ENCODE measurements at places on chromosomes 2 and 18.
A peak's percentile ranks its signal among the peaks of the same experiment; 100 is the strongest.

GRCh38 chr2:74304332-74305148 lies 38.7 kb downstream of the SLC4A5 start:
- DNase-seq, result no peak

DNA sequence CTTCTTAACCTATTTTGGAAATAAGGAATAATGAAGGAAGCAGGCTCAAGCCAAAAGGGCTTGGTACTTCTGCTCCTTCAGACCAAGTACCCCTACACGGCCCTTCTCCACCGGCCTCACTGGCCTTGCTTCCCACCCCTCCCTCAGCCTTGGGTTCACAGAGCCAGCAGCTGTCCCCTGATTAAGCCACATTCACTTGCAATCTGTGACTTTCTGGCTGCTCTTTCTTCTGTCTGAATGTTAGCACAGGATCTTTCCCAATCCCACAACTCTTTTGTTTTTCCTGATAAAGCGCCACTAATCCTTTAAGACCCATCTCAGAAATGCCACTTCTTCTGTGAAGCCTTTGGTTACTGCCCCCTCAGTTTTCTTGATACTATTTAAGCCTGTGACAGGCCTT lies 52.4 kb downstream of the REEP1 start:
- DNase-seq, result no peak

DNA sequence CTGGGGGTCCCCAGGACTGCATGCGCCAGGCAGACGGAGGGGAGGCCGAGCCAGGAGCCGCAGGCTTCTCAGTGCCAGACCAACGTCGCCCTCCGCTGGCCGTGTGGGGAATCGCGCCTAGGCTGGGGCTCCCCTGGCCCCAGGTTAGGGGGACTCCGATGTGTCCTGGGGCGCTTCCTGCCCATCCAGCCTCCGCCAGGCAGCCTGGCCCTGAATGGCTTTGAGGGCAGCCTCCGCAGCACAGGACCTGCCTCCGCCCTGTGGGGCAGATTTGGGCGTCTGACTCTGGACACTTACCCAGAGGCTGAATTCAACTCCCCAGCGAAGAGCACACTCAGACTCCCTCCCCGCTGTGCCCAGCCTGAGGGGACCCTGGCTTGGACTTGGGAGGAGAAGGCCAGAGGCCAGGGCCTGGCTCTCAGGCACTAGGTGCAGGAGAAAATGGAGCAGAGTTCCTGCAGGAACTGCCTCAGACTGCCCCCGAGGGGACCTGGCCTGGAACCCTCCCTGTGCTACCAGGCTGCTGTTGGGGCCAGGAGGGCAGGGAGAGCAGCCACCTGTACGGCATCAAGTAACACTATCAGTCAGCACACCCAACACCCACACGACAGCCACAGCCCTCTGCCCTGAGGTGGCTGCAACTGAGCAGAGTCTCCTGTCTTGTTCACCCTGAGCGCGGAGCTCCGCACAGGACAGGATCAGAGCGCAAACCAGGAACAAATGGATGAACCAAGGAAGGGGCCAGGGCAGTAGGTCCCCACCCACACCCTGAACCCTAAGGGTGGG lies 597 bp upstream of the TEKT4 start:
- no peak for DNase-seq

- DNase-seq, result no peak
Measured at GRCh38 chr2:75528221-75528977, 32.3 kb downstream of the EVA1A start.

DNA sequence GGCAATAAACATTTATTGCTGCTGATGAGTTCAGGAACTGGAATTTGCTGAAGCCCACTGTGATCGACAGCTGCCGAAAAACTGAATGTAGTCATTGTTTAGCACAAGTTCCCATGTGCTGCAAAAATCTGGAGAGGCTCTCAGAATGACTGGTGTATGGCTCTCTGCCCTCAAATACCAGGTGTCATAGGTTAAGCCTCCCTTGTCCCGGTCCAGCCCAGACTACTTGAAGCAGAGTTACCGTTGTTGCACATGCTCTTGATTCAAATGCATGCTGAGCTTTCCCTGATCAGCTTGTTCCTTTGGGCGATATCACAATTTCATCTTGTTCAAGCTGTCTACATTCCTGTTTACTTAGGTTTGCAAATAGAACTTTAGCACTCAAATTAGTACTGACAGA lies 625.2 kb downstream of the CPS1 start:
- DNase-seq, result no peak

GRCh38 chr2:224882291-224883171 lies 159.7 kb downstream of the DOCK10 start:
- peak; percentile 97 for DNase-seq

- no peak for DNase-seq
Measured at GRCh38 chr2:101566632-101567228, 91.8 kb upstream of the RFX8 start.

- DNase-seq, result no peak
Measured at GRCh38 chr18:26768385-26768784, 97.1 kb downstream of the AQP4 start.

- no peak for DNase-seq
Measured at GRCh38 chr2:159199236-159199635, 87.3 kb downstream of the WDSUB1 start.

Data from fibroblast of mammary gland (primary cell).